ENCODE measurements at places on chromosomes 12 and 14.

DNA sequence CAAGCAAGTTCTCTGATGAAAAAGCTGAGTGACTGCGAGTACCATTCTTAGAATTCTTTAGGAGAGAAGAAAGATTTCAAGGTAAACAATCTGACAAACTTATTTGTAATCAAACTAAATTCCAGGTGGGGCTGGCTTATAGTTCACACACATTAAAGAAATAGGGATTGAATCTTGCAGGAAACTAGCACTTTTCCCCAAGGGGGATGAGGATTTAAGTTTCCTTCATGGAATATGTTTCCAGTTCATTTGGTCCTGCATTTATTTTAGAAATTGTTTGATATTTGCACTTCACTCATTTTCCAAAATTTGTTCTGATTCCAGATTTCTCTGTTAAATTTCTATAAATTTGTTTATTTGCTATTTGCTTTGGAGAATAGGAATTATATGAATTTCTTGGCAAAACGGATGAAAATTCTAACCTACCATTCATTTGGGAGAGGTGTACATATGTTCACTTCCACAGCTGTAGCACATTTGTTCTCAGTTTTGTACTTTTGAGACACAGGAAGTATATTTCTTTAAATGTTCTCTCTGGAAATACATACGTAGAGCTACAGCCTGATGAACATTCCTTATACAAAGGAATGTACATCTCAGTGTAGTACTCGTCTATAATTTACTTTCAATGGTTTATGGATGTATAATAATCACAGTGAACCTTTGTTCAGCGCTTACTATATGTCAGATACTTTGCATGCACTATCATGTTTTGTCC is 145.5 kb downstream of the AKAP6 start:
- no peak for DNase-seq

DNA sequence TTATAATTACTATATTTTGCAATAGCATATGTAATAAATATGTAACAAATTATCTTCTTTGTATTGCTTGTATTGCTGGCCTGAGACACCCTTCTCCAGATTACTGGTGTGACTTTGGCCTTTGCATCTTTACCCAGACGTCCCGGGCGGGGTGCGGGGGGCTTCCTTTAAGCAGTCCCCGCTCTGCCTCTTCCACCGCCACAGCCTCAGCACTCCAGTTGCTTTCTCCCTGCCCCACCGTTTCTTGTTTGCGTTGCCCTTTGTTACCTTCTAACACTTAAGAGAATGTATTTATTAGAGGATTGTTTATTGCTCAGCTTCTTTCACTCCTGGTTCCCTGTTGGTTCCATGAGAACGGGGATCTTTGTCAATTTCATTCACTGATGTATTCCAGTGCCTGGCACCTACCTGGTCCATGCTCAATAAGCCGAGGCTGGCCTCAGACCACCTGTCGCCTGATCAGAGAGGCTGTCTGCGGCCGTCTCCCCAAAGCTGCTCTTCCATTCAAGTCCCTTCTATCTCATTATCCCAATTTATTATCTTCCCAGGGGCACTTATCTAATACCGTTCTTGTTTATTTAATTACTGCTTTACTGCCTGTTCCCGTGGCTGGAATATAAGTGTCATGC is 100.5 kb upstream of the RFLNA start:
- no peak for DNase-seq

DNA sequence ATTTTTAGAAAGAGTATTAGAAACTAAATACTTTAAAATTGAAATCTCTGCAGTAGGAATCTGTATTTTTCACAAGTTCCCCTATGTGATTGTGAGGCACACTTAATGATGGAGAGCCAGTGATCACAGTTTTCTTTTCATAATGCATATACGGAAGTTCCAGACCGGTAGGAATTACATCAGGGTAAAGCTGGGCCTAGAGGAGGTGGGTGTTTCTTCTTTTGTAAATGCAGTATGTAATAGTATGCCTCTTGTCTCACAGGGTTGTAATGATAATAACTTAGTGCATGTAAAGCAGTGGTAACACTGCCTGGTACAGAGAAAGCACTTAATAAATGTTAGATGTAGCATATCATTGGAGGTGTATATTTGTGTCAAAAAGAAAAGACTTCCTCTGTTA is 57.2 kb upstream of the LRTM2 start:
- DNase-seq = no peak

DNA sequence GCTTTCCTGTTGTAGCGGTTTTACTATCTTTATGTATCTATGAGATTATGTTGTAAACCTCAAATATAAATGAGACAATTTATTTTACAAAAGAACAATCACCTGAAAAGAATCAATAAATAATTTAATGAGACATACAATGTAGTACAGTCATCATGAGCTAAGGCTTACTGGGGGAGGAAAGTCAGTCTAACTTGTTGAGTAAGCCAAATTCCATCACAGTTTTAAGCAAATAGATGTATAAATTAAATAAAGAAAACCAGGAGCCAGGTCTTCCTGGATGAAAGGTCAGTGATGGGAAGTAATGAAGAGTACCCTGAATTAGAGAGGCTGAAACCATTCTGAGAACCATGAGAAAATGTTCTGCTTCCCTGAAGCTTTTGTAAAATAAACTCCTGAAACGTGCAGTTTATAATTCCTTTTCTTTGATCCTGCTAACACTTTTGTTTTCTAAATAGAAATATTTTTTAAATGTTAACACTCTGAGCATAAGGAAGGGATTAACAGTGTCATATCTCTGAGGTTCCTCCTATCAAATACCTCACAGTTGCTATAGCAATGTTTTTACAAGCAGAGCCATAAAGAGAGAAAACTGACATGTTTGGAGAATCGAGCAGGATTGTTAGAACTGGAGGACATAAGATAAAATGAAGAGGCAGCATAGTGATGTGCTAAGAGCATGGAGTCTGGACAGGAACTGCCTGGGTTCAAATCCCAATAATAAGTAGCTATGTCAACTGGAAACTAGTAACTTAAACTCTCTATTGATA is 444.9 kb upstream of the FOXG1 start:
- DNase-seq = no peak
